ENCODE measurements at places on chromosomes 2 and 18.

GRCh38 chr2:240886023-240886565 is 9.9 kb downstream of the MAB21L4 start:
- no peak for DNase-seq

DNA sequence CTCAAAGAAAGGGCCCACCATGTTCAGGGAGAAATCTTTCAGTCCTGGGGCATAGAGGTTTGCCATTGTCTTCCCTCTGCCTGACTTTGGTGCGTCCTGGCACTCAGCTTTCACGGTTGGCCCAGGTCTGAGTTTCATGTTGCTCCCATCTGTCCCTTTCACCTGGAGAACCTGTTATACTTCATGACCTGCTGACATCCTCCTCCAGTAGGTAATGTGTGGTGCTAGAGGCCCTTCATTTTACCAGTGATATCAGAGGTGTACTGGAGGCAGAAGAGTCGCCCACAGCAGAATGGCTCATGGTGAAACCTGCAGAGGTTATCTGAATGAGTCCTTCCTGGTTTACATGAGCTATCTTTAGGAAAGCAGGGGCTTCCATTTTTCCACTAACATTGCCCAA is 128.8 kb upstream of the DLX2 start:
- DNase-seq, result no peak

GRCh38 chr18:56085551-56085950 is 497.6 kb upstream of the TCF4 start:
- DNase-seq, result no peak

DNA sequence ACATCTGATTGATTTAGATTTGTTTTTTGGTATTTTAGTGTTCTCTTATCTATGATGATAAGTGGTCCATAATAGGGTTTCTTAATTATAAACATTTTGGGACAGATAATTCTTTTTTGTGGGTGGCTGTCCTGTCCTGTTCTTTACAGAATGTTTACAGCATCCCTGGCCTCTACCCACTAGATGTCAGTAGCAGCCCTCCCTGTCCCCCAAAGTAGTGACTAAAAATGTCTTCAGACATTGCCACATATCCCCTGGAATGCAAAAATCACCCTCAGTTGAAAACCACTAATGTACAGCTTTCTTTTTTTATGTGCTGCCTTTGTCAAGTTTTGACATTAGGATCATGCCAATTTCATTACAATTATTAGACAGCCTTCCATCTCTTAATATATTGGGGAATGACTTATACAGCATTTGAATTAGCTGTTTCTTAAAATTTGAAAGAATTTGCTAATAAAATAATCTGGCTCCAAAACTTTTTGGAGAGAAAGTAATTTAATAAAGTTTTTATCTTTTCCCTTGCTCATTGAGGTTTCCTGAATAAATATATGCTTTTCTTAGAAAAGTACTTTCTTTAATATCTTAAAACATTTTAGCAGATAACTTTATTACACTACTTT is 19.5 kb downstream of the WIPF1 start:
- no peak for DNase-seq

GRCh38 chr18:56501896-56502295 is 136.5 kb downstream of the TXNL1 start:
- no peak for DNase-seq

DNA sequence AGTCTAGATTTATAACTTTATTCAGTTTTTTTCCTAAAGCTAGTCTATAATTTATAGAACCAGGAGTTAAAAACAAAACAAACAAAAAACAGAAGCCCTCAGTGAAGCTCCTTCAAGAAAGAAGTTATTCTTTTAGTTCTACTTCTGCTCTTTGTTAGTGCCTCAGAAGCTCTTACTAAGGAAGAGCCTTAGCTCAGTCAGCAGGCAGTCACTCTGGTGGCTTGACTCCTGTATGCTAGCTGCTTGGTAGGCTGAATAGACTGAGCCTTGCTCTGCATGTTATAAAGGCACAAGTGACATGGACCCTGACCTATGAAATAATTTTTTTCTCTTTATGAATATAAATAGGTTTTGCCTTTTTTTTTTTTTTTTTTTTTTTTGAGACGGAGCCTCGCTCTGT is 24.8 kb downstream of the NCOA1 start:
- DNase-seq, result no peak

DNA sequence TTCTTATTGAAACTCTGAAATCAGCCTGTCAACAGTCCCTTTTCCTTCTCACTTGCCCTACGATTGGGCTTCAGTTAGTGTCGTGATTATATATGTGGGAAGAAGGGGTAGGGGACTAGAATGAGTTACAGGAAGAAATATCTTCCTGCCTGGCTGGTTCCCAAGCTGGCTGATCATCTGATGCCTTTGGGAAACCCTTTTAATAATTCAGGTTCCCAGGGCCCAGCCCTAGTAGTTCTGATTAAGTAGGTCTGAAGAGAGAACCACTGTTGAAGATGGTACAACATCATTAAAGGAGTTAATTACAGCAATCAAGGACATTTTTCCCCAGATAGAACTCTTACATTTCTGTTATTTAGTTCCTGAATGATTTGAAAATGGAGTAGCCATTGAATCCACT is 110.1 kb upstream of the EML6 start:
- DNase-seq, result no peak

- no peak for DNase-seq
Measured at GRCh38 chr18:8097927-8098326, 511.3 kb upstream of the RAB12 start.

DNA sequence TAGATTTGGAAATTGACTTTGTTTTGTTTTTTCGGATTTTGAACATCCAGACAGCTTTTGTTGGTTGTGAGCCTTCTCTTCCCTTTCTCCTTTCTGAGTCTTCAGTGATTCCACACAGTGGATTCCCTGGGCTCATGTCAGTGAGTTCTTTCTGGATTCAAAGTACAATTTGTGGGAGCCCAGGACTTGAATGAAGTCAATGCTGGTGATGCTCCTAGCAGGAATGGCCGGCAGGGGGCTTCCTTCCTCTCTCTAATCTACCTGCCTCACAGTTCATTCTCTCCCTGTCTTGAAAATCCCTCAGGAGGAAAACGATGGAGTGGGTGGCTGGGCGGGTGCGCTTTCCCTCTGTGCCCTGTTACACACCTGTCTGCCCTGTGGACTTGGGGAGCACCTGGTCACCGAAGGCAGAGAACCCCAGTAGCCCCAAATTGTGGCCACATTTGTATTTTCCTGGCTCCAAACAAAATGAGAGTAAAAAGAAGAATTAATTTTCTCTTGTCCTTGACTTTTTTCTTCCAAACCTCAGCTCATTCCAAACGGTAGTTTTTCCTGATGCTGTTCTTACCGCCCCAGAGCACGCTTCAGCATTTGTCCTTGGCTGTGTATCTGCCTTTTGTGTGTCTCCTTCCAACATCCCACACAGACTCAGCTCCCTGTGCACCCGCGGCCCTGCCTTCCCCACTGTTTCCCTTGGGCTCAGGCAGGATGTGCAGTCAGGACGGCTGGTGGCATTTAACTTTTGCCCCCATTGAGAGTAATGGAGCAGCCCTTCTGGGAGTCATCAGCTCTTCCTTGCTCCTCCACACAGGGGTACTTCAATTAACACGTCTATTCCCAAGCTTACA is 86.6 kb downstream of the MARCO start:
- no peak for DNase-seq

- DNase-seq, result no peak
Measured at GRCh38 chr2:193303464-193303863, 1108.7 kb upstream of the TMEFF2 start.

GRCh38 chr2:184555352-184555751 is 43.0 kb upstream of the ZNF804A start:
- DNase-seq, result no peak

GRCh38 chr2:189624648-189625355 is 36.5 kb upstream of the ASNSD1 start:
- DNase-seq, result no peak

DNA sequence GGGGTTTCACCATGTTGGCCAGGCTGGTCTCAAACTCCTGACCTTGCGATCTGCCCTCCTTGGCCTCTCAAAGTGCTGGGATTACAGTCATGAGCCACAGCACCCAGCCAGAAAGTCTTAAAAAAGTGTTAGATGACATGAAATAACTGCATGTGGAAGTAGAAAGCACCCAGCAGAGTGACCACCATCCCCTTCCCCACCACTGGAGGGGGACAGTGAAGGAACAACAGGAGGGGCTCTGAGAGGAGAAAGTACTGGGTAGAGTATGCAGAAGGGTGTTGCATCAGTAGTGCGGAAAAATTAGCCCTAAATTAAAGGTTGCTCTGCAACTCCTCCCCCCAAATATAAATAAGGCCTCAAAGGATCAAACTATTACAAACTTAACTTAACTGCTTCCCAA is 230.5 kb downstream of the ZNF521 start:
- DNase-seq, result no peak

- no peak for DNase-seq
Measured at GRCh38 chr2:45293182-45293581, 283.9 kb upstream of the SIX2 start.

DNA sequence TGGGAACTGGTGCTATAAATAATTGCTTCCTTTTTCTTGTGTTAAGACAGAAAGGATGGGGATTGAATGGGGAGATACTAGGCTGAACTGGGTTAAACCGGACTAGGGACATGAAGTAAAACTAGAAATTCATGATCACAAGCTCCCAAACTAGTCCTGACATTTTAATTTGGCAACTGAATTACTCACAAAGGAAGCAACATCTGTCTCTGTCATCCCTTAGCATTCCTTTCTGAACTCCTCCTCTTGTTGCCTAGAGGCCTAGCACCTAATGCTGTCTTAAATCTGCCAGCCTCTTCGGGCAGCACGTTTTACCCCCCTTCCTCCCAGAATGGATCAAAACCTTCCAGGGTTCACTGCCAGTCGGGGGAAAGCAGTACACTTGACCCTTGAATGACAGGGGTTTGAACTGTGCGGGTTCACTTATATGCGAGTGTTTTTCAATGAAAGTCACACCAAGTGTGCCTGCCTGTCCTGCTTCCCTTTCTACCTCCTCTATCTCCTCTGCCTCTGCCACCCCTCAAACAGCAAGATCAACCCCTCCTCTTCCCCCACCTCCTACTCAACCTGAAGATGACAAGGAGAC is 8.2 kb downstream of the KCTD1 start:
- no peak for DNase-seq

DNA sequence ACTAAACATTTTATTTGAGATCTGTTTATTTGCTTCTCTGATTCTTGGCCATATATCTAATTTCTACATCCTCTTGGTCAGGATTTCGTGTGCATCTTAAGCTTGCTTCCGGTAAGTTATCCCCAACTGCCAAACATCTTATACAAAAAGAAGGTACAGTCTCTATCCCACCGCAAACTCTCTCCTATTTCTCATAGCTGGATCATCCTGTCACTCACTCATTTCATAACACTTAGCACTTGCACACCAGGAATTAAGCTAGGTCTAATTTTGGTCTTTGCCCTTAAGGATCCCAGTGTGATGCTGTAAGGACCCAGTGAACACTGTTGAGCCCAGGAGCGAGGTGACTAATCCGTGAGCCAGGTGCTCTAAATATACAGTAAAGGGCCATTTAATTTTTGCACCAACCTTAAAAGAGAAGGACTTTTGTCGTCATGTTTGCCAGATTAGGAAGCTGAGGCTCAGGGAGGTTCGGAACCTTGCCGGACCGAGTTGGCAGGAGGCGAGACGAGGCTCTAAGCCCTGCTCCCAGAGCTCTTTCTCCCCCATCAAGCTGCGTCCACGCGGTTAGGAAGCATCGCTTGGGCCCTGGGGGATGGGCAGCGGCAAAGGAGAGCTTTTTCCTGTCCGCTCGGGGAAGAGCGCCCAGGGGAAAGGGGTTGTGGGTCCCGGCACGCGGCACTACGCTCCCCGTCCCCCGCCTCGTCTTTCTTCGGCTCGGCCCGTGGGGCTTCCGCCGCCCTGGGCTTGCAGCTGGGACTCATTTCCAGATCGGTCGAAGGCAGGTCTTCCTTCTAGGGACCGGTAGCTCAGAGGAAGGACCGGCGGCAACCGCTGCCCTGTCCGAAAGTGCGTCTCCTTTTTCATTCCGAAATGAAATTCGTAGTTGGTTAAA is 4.1 kb upstream of the ITPRIPL1 start:
- peak; percentile 11 for DNase-seq

DNA sequence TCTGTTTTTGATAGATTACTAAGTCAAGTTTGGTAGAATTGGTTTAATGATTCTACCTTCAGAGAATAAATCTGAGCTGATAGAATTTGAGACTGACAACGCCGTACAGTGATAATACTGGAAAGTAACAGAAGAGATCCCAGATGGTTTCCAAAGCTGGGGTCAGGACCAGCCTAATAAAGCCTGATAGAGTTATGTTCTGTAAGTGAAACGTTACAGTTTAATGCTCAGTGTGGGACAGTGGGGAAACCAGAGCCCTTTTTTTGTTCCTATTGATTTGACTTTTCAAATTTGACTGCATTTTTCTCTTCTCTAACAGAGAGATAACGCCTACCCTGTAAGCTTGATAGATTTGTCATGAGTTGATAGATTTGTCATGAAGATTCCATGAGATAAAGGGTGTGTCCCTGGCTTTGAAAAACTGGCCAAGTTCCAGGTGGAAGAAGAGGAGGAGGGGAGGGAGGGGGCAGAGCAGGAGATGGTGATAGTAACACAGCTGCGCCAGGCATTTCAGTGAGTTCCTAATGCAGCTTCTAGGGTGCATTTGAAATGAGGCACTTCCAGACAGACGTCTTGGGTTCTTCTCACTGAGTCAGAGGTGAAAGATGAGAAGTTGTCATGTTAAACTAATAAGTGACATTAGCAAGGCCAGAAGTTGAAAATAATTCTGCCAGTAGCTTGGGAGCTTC is 65.1 kb downstream of the CERS6 start:
- no peak for DNase-seq

- DNase-seq, result no peak
Measured at GRCh38 chr2:145095641-145096435, 575.9 kb upstream of the ZEB2 start.

DNA sequence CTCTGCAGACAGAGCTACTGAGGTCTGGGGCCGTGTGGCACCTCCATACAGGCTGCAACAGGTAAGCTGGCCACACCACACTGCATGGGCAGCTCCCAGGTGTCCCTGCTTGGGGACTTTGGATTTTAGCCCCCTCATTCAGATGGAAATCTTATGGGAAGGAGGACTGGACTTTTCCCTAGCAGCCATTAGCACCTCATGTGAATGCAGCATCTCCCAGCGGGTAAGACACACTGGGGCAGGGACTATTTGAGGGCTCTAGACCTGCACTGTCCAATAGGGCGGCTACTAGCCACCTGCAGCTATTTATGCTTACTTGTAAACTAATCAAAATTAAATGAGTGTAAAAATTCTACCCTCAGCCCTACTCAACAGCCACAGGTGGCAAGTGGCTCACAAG is 34.2 kb upstream of the GLI2 start:
- no peak for DNase-seq

DNA sequence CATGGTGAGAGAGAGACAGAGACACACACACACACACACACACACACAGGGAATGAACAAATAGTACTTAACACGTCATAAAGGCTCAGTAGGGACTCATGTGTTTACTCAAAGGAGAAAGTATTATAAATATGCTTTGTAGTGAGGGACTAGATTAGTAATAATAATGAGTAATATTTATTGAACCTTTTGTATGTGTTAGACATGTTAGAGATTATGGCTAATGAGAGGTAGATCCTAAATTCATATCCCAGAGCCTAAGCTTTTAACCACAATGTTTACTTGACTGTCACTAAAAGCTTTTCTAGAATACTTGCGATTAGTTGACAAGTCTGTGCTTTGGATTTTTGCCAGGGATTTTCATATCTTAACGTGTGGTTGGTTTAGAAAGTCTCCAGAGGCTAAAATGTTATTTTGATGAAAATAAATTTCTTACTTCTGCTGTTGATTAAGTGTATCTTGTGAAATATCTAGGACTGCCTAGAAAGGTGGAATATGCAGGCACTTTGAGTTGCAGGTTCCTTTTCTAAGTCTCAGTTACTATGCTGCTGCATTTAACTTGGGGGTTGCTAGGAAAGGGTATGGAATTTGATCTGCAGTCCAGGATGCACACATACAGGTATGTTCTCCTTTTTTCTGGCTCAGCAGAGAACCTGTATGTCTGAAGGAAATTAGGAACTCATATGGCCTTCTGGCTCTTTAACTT is 64.5 kb downstream of the UBR3 start:
- no peak for DNase-seq

Measured in substantia nigra (tissue), 51 donors.